ENCODE measurements at places on chromosomes 13 and 19.
A peak's percentile ranks its signal among the peaks of the same experiment; 100 is the strongest.

- DNase-seq = no peak
These were observed 1.1 kb downstream of the RAB8A start for GRCh38 chr19:16112778-16113177.

- DNase-seq = no peak
These were observed 197.8 kb downstream of the TEX29 start for GRCh38 chr13:111518161-111518792.

DNA sequence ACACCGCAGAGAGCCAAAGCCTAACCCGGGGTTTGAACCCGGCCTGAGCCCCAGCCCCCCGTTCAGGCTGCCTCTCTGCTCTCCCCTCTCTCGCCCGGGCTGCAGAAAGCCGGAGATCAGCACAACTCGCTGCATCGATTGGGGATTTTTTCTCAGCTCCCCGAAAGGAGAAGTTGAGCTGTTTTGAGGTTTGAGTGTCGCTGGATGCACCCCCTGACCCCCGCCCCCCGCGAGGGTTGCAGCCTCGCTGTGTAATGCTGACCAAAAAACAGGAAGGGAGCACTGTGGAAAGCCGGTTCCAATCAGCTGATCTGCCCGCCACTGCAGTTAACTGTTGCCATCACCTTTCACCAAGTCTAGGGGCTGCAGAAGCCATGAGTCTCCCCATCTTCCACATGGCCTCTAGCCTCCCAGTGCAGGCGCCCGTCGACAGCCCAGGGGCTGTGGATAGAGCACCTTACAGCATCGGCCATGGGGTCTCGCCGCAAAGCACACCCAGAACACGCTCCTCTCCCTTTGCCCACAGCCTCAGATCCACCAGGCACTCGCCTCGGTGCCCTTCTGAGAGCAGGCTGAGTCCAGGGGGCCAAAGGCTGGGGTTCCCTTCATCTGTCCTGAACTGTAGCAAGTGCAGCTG lies 34.5 kb downstream of the MYO9B start:
- no peak for DNase-seq

DNA sequence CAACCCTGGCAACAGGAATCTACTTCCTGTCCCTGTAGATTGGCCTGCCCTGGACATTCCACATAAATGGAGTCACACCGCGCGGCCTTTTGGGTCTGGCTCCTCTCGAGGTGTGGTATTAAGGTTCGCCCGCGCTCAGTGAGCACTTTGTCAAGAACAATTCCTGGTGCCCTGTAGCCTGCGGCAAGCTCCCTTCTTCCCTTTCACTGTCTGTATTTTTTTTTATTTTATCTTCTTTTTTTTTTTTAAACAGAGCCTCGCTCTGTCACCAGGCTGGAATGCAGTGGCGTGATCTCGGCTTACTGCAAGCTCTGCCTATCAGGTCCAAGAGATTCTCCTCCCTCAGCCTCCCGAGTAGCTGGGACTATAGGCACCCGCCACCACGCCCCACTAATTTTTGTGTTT lies 28.3 kb downstream of the PEX11G start:
- no peak for DNase-seq

DNA sequence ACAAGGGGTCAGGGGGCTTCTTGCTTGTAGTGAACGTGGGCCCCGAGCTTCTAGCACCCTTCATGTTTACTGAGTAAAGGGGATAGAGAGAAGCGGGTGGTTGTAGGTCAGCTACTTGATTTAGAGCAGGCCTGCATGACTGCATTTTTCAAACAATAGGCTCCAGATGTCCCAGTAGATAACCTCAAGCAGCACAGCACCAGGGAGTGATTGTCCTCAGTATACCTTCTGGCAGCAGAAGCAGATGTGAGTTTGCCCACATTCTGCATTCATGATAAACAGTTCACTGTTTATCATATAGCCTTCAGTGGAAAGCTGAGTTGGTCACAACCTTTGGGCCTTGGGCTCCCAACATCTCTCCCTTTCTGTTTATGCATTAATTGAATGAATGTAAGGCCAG lies 4.8 kb downstream of the ZNF439 start:
- no peak for DNase-seq

DNA sequence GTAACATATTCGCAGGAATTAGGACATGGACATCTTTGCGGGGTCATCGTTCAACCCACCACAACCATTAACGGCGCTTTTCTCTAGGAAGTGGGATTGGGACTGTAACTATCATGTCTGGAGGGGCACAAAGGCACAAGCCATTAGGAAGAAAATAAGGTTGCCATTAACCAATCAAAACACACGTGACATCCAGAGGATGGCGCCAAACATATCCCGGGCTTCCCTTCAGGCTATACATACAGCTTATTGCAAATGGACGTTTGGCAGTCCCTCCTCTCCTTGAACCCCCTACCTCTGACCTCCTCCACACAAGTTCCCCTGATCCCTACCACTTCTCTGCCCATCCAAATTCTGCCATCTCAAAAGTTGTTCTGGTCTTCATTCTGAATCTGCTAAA lies 26.6 kb upstream of the GSX1 start:
- no peak for DNase-seq

DNA sequence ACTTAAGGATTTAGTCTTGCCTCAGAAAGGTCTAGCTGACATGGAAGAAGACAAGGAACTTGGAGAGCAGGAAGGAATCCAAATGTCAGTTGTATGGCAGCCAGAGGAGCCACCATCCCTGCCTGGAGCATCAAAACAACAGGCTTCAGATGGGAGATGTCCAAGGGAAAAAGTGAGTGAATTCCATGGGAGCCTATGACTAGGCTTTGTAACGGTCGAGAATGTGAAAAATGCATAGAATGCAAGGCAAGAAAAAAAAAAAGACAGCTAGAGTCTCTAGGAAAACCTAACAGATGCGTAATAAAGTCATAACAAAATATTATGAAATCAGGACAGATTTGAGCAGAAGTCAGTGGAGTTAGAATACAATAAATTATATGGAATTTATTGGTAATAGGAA lies 183.7 kb upstream of the LSM14A start:
- no peak for DNase-seq

GRCh38 chr13:80755910-80756309 lies 415.0 kb upstream of the SPRY2 start:
- DNase-seq = no peak

- DNase-seq = no peak
These were observed 15.1 kb downstream of the NFKBID start for GRCh38 chr19:35885225-35885738.

DNA sequence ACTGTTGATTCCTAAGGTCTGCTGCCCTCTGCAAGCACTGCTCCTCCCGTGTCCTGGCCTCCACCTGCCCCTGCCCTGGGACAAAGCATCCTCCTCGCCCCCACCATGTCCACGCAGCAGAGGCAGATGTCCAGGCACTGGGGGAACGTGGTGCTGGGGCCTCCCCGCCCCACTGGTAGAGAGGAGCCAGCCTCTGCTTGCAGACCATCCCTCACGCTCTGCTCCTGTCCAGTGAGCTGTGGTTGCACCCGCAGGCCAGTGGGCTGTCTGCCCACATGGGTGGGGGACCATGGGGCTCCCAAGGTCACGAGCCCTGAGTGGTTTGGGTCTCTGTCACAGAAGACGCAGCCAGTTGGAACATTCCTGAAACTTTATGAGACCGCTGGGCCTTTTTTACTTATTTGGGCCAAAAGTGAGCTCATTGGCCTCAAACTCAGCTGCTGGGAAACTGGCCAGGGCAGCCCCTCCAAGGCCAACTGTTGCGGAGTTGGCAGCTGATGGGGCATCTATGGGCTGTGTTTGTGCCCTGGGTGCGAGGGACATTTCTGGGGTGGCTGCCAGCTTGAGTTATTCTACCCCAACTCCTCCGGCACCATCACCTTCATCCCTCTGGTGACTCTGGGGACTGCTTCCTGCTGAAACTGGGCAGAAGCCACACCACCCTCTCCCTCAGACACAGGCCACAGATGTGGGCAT lies 64.8 kb upstream of the F7 start:
- DNase-seq = no peak

DNA sequence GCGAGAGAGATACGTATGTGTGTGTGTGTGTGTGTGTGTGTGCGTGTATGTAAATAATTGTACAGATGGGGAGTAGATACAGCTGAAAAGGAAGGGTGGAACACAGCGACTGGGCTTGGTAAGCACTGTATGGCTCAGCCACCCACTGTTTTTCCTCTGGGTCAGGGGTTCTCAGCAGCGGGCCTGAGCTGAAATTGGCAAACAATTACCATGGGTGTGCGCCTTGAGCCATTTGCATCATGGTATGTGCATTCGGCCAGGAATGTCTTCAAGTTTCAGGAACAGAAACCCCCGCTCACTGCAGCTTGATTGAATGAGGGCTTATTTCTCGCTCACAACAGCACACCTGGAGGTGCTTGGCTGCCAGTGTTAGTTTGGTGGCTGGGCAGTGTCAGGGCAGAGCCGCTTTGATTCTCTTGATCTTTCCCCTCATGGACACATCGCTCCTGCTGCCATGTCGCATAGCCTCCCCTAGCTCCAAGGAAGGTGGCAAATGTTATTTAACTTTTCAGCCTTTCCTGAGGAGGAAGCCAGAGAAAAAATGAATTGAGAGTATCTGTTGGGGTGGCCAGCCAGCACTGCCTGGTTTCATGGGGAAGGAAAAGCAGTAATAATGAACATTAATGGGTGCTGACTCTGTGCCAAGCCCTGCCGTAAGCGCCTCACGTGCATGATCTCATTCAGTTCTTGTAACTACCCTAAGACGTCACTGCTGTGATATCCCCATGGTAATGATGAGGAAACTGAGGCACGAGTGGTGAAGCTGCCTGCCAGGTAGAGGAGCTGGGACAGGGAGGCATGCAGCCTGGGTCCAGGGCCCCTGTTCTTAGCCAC lies 126.9 kb downstream of the SIPA1L3 start:
- DNase-seq = no peak

DNA sequence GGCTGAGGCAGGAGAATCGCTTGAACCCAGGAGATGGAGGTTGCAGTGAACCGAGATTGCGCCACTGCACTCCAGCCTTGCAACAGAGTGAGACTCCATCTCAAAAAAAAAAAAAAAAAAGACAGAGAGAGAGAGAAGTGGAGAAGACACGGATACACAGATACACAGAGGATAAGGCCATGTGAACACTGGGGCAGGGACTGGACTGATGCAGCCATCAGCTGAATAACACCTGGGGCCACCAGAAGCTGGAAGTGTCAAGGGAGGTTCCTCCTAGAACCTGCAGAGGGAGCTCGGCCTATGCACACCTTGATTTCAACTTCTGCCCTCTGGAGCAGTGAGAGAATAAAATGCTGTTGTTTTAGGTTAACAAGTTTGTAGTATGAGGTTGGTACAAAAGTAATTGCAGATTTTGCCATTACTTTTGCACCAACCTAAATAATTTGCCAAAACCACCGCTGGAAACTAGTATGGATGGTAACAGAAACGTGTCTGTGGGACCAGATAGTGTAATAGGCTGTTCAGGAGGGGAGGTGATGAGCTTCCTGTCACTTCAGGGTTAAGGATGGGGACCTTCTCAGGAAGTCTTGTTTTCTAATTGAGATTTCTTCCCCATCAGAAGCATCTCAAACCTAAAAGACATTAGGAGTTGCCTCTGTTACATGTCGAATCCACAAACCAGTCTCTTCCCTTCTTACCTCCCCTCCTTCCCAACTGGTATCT lies 36.4 kb upstream of the IGSF23 start:
- no peak for DNase-seq

- no peak for DNase-seq
These were observed 498.1 kb downstream of the GPC5 start for GRCh38 chr13:91896547-91896946.

GRCh38 chr19:51059715-51060114 lies 5.2 kb downstream of the KLK13 start:
- no peak for DNase-seq

GRCh38 chr13:112182846-112183531 lies 116.0 kb downstream of the SOX1 start:
- DNase-seq = no peak

DNA sequence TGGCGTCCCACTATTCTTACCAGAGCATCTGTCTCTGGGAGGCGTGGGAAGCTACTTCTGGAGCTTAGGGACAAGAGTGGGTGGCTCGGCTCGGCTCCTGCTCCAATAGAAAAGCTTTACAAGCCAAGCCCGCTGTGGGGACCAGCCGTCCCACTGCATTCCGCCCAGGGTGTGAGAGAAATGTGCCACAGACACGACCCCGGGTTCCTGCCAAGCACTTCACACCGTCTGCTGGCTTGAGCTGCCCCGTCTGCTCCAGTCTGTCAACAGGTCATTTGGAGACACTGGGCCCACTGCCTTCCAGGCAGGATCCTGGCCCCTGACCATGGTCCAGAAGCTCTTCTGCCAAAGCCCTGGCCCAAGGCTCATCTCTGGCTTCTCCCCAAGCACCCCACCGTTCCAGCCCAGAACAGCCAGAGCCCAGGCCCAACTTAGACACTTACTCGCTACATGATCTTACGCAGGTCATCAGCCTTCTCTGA lies 6.5 kb upstream of the FKRP start:
- DNase-seq = no peak

GRCh38 chr13:103213152-103213551 lies 146.9 kb upstream of the SLC10A2 start:
- DNase-seq = no peak

DNA sequence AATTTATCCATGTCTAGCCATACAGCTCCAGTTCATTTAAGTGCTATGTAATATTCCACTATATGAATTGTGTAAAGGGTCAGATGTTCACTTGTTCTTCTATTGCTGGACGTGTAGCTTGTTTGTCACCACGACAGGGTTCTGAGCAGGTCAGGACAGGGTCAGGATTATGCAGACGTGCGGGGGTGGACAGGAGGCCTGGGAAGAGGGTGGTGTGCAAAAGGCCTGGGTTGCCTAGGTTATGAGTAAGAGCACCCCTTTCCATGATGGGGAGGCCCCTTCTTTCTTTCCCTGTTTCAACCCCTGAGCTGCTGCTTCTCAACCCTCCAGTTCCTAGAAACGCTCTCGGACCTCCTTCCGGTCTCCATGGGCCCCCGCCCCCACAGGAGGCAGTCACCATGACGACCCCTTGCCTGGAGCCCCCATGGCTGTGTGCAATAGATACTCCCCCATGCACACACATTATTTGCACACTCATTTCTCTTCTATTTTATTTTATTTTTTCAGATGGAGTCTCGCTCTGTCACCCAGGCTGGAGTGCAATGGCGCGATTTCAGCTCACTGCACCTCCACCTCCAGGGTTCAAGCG lies 2.0 kb downstream of the EXOC3L2 start:
- DNase-seq = no peak

GRCh38 chr19:20565321-20566018 lies at the start of gene ZNF737:
Gene ZNF737, minus strand, starts transcription at chr19:20565781. Its CDS starts 141 bp downstream, at chr19:20565640.
- DNase-seq = peak; percentile 94

GRCh38 chr19:7973883-7974282 lies 30.4 kb upstream of the TIMM44 start:
- no peak for DNase-seq

- no peak for DNase-seq
These were observed 310.6 kb downstream of the FGF14 start for GRCh38 chr13:102091231-102091630.

GRCh38 chr13:59843040-59843439 lies 320.7 kb downstream of the DIAPH3 start:
- no peak for DNase-seq

GRCh38 chr19:53102756-53103233 lies 427 bp downstream of the ZNF160 start:
- peak; percentile 3 for DNase-seq
